ENCODE measurements at places on chromosomes 1 and 21.

- DNase-seq: no peak
Observed at GRCh38 chr1:107851418-107851817, 113.6 kb downstream of the VAV3 start.

GRCh38 chr1:221408117-221408803 is 333.6 kb downstream of the DUSP10 start:
- no peak for DNase-seq

- no peak for DNase-seq
Observed at GRCh38 chr1:84719543-84720217, 29.4 kb upstream of the SSX2IP start.

GRCh38 chr1:217053676-217054075 is 330.4 kb upstream of the ESRRG start:
- no peak for DNase-seq

GRCh38 chr1:51583532-51583931 is 33.4 kb upstream of the OSBPL9 start:
- peak; percentile 88 for DNase-seq

DNA sequence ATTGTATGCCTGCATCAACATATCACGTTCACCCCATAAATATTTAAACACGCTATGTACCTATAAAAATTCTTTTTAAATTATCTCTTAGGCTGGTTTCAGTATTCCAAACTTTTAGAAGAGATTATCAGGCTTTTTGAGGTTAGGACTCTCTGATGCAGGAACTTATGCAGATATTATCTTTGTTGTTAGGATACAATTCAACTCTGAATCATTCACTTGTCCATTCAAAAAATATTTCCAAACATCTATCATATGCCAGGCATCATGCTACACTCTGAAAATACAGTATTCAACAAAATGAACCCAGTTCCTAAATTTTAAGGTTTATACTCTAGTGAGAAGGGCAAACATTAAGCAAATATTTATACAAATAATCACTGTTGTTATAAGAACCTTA is 40.5 kb downstream of the ASH1L start:
- no peak for DNase-seq

DNA sequence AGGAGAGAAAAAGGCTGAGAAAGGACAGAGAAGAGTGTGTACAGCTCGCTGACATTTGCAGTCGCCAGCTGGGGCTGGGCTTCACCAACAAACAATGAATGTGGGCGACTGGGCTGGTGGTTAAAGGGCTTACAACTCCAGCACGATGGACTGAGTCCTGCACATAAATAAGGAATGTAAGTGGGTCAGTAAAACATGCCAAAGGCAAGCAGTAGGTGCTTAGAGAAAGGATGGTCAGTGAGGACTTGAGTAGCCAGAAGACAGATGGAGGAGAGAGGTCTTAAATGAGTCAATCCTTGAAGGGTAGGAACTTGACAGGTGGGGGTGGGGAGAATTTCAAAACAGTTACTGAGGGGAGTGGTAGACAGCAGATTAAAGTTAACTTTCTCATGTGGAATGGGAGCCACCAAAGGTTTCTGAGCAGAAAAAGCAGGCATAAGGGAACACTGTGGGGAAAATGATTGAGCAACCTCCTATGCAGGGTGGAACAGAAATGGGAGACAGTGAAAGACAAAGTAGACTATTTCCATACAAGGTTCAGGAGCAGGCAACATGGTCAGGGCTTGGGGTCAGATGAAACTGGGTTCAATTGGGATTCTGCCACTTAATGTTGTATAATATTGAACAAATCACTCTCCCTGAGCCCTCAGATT is 37.4 kb downstream of the GADD45A start:
- peak; percentile 31 for DNase-seq

- DNase-seq: no peak
Observed at GRCh38 chr1:229431284-229432115, 2.4 kb downstream of the ACTA1 start.

DNA sequence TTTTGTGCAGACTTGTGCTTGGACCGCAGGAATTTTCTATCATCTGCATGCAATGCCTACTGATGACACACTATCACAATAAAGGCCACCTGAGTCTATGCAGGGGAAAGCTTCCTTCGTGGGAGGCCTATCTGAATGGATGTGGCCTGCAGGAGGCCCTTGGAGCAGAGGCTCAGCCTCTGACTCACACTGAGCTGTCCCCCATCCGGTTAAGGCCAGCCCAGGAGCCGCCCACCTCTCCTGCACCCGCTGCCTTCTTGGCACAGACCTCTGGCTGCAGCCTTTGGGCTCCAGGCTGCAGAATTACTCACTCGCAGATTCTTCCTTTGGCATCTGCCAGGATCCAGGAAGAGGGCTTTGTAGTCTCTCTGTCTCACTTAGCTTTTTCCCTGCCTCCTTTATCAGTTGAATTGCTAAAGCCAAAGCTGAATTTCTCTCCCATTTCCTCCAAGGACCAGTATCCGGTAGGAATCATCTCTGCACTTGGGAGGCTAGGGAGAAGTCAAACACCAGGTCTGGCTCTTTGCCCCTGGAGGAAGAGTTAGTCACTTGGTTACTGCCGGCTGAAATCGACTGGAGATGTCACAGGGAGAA is 65.1 kb upstream of the JUN start:
- peak; percentile 99 for DNase-seq

GRCh38 chr1:153375511-153375910 is at the start of gene S100A12:
Gene S100A12, minus strand, starts transcription at chr1:153375621. Its CDS starts 1,029 bp downstream, at chr1:153374592.
- peak; percentile 19 for DNase-seq

DNA sequence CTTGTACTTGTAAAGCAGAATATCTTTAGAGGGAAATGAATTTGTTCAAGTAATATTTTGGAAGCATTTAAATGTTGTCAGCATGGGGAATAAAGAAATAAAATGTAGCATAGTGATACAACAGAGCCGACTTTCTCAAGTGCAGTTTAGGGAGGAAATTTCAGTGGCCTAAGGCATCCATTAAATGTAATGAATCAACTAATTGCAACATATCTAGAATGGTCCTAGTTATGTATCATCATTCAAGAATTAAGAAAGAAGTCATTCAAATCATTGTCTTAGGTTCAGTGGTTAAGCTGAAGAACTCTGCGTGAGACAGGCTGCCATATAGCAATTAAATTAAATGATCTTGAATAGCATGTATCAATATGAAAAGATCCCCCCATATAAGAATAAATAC is 360.7 kb downstream of the TBX15 start:
- DNase-seq: no peak

- DNase-seq: no peak
Observed at GRCh38 chr1:1867164-1867563, 23.7 kb downstream of the GNB1 start.

- no peak for DNase-seq
Observed at GRCh38 chr1:200006711-200007110, 20.8 kb upstream of the NR5A2 start.

DNA sequence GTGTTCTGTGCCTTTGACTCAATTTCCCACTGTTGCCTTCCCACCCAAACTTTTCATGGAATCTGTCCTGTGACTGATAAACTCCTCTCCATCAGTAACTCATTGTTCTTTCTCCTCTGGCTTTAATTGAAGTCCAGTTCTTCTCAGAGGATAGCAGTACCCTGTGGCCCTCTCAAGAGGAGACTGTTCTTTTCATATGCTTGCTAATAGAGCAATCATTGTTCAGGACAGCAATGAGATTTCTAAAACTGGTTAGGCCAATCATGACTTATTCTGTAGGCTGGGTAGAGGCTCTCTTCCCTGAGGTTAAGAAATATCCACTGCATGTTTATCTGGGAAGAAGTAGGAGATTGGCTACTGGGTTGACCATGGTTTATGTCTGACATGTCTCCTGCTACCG is 98.8 kb downstream of the CHD1L start:
- no peak for DNase-seq

DNA sequence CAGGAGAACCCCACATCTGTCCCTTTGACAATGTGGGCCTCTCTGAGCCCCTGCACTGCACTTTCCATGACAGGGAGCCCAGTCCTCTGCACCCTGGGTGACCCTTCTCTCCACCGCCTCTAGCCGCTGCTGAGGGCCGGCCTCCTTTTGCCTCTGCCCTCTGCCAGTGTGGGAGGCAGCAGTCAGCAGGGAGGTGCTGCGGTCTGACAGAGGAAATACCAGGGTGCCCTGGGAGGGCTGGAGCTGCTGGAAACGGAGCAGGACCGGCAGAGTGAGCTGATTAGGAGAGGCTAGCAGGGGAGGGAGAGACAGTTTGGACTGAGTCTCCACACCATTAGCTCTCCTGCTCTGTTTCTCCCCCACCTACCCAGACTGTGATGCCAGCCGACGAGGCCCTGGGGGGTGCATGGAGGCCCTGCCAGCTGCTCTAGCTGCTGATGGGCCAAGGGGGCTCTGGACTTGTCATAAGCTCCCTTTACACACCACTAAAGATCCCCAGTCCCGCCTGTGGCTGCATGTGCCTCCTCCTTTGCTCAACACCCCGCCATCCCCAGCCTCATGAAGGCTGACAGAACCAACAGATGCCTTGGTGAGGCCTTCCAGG is 171.1 kb upstream of the KLHDC7A start:
- no peak for DNase-seq

DNA sequence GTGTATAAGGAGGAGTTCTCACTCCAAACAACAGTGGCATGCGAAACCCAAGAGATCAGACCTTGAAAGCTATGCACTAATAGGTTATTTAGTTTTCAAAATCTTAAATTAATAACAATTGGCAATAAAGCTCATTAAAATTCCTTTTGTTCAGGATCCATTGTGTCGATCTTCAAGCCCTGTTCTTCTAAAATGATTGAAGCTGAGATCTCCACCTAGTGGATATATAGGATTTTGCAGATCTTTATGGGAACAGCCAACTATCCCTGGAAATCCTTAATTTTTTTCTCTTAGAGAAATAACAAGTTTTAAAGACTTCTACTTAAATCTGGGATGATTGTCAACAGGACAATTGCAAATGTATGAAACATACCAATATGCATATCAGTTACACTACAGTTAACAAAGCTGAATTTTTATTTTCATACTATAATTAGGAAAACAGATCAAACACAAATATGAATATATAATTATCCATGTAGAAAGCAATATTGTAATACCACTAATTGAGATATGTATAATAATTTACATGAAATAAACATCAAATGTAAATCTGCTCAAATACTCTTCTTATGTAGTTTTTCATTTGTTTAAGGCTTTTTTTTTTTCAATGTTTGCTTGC is 43.3 kb downstream of the LRRC53 start:
- peak; percentile 61 for DNase-seq

GRCh38 chr1:17465228-17465627 is 25.8 kb upstream of the RCC2 start:
- DNase-seq: no peak

DNA sequence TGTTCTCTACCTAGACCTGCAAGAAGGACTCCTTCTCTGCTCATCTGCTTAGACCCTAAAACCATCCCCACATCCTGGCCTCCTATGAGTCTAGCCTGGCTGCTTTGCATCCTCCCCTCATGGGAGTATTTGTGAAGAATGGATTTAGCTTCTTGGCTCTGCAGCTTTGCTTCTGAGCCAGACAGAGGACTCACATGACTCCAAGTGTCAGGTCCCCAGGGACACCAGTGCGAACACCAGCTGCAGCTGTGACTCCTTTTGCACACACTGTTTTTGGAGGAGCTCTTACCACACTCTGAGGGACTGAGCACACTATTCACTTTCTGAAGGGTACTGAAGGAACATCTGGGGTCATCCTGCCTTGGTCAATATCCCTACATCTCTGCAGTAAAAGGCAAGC is 131.8 kb upstream of the SGIP1 start:
- no peak for DNase-seq

DNA sequence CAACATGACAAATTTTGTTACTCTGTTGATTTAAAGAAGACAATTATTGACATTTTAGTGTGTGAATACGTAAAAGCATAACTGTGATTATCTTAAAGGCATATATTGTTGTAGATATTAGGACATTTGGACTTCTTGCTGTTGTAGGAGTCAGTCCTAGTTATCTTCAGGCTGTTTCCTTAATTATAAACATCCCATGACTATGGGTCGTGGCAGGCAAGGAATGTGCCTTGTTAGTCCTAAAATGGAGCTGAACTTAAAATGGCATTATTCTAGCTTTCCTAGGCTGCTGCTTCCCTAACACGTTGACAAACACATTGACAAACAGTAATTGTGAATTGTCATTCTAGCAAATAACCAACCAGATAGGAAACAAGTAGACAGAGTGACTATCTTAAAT is 4.4 kb upstream of the MPZL1 start:
- DNase-seq: no peak
